ENCODE measurements at places on chromosomes 13 and 19. TPM values are rescaled to one million over a fixed set of nuclear protein-coding genes. Genes with fewer than 3 reads are reported as not detected.

DNA sequence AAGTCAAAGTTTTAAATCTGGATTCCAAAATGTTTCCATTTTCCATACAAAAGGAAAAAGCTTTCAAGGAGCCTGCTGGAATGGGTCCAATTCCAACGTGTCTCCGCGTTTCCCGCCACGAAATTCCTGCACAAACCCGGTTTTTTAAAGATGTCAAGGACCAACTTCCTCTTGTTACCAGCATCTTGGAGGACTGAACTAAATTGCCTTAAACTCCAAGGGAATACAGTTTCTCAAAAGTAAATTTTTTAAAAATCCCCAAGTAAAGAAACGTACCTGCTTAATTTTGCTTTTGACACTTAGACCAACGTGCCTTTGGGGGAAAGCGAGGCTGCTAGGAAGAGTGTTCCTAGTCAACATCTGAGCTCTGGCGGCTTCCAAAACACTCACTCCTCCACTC, 12.3 kb upstream of the SOX1 start:
- H3K4me1 ChIP-seq = no peaks in the 10 kb centered on the region
- peaks cover 64% of the 10 kb centered on the region for H3K27me3 ChIP-seq
- peak overlapping the region; percentile 46 for H3K4me3 ChIP-seq
- peaks cover 8% of the 10 kb centered on the region for H3K36me3 ChIP-seq

DNA sequence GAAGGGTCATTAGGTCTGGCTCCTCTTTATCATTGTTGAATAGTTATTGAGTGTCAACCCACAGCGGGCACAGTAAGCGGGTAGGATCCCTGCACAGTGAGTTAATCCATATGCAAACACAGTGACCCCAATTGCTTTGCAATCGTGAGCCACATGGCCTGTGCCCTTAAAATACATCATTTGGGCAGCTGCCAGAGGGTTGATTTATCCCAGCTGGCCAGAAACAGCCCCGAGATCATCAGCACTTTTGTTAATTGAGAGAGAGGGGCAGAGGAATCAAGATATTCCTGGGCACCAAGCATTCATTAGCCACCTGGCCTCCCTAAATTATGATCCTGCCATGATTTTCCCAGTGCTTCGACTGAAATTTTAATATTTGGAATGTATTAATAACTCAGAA, 9.8 kb upstream of the CNMD start:
- no peaks in the 10 kb centered on the region for H3K4me1 ChIP-seq
- no peak overlapping the region for H3K4me3 ChIP-seq
- no peak for DNase-seq
- no peak overlapping the region for H3K27ac ChIP-seq
- H3K27me3 ChIP-seq = peaks cover 11% of the 10 kb centered on the region

DNA sequence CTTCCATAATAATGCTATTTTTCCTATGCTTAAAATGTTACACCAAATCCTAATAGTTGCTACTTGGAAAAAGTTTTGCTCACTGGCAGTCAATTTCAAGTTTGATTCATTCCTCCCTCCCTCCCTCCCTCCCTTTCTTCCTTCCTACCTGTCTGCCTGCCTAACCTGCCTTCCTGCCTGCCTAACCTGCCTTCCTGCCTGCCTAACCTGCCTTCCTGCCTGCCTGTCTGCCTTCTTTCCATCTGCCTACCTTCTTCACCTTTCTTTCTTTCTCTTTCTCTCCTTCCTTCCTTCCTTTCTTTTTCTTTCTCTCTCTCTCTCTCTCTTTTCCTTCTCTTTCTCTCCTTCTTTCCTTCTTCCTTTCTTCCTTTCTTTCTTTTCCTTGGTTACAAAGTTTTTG, 418.7 kb downstream of the PCDH9 start:
- H3K4me1 ChIP-seq = no peaks in the 10 kb centered on the region
- H3K4me3 ChIP-seq = no peak overlapping the region
- H3K27me3 ChIP-seq = no peaks in the 10 kb centered on the region
- H3K27ac ChIP-seq = no peak overlapping the region
- DNase-seq = no peak

- no peaks in the 10 kb centered on the region for H3K36me3 ChIP-seq
- H3K27ac ChIP-seq = no peak overlapping the region
- DNase-seq = no peak
- no peaks in the 10 kb centered on the region for H3K4me1 ChIP-seq
- no peaks in the 10 kb centered on the region for H3K27me3 ChIP-seq
These were observed 223.2 kb downstream of the FGF9 start for GRCh38 chr13:21894091-21894490.

DNA sequence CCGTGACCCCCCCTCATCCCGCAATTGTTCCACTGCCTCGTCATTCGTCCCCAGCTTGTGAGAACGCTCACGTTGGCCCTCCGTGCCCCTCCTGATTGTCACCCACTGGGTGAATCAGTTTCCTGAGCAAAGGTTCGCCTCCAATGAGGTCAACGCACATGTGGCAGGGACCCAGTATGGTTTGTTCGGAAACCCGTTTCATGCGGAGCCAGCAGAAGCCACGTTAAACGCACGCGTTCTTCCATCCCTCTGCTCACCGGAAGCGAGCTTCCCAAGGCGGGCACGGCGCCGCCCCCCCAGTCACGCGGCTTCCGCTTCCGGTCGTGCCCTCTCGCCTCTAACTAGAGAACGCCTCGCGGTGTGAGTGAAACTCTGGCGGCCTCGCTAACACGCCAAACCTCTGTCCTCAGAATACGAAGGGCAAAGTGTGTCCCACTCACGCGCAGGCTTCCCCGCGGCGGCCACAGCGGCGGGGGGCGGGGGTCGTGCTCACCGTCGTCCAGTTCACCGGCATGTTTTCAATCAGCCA, 18.0 kb upstream of the CFAP97D2 start:
- H3K27me3 ChIP-seq = peaks cover 27% of the 10 kb centered on the region
- H3K4me1 ChIP-seq = peaks cover 50% of the 10 kb centered on the region
- no peak overlapping the region for H3K4me3 ChIP-seq
- DNase-seq = no peak

- H3K4me1 ChIP-seq = peaks cover 77% of the 10 kb centered on the region
- DNase-seq = no peak
- H3K27ac ChIP-seq = peak overlapping the region; percentile 63
These were observed 25.1 kb downstream of the ELF1 start for GRCh38 chr13:40993987-40994386.

DNA sequence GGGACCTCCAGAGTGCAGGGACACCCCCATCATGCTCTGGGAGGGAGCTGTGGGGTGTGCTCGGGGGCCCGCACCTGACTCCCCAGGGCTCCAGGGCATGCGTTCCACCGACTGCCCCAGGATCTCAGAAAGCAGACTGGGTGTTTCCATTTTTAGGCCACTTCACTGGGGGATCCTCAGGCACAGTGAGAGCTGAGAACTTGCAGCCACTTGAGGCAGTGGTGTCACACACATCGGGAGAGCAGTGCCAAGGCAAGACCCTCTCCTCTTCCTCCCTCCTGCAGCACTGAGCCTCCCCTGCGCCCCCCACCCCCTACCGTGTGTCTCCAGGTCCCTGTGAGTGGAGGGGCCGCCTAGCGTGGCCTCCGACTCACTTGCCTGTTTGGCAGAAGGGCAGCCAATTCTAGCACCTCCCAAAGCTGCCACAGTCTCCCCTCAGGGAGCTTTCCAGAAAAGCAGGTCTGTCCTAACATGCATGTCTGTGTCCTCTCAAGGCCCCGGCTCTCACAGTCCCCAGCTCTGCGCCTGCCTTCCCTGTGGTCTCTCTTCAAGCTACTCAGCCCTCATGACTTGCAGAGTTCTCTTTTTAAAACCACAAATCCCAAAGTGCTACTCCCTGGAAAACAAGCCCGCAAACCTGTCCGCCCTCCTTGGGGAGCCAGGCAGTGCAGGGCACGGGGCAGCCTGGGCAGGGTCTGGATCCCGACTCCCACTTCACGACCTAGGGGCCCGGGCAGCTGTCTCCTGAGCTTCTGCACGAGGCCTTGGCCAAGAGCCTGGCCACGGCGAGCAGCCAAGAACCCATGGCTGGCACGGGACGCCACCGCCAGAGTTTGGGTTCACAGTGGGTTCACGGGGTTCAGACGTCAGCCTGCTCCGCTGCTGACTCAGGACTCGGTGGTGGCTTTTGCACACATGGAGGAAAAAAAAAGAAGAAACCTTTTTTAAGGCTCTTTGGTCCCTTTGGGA, 94.1 kb downstream of the STK24 start:
- DNase-seq = no peak
- peaks cover 25% of the 10 kb centered on the region for H3K36me3 ChIP-seq
- H3K4me3 ChIP-seq = no peak overlapping the region
- H3K27me3 ChIP-seq = no peaks in the 10 kb centered on the region
- H3K27ac ChIP-seq = no peak overlapping the region
- peaks cover 88% of the 10 kb centered on the region for H3K4me1 ChIP-seq

GRCh38 chr13:109857325-109857724, 70.9 kb upstream of the IRS2 start:
- H3K36me3 ChIP-seq = no peaks in the 10 kb centered on the region
- peaks cover 14% of the 10 kb centered on the region for H3K27me3 ChIP-seq
- no peak overlapping the region for H3K27ac ChIP-seq
- no peaks in the 10 kb centered on the region for H3K4me1 ChIP-seq
- no peak overlapping the region for H3K4me3 ChIP-seq
- DNase-seq = no peak

- no peaks in the 10 kb centered on the region for H3K27me3 ChIP-seq
- no peak overlapping the region for H3K4me3 ChIP-seq
- H3K4me1 ChIP-seq = peaks cover 26% of the 10 kb centered on the region
- H3K27ac ChIP-seq = no peak overlapping the region
- peaks cover 2% of the 10 kb centered on the region for H3K36me3 ChIP-seq
These were observed 66.1 kb upstream of the C1QTNF9B start for GRCh38 chr13:23963184-23963931.

GRCh38 chr19:52189735-52190486, at the start of gene PPP2R1A:
TSS of gene PPP2R1A (plus strand) at chr19:52190052. CDS start at chr19:52190097, 45 bp downstream.
- peaks cover 32% of the 10 kb centered on the region for H3K4me1 ChIP-seq
- DNase-seq = peak; percentile 99
- H3K27ac ChIP-seq = peak within 1 kb of the TSS; percentile 100
- peaks cover 32% of the 10 kb centered on the region for H3K36me3 ChIP-seq

DNA sequence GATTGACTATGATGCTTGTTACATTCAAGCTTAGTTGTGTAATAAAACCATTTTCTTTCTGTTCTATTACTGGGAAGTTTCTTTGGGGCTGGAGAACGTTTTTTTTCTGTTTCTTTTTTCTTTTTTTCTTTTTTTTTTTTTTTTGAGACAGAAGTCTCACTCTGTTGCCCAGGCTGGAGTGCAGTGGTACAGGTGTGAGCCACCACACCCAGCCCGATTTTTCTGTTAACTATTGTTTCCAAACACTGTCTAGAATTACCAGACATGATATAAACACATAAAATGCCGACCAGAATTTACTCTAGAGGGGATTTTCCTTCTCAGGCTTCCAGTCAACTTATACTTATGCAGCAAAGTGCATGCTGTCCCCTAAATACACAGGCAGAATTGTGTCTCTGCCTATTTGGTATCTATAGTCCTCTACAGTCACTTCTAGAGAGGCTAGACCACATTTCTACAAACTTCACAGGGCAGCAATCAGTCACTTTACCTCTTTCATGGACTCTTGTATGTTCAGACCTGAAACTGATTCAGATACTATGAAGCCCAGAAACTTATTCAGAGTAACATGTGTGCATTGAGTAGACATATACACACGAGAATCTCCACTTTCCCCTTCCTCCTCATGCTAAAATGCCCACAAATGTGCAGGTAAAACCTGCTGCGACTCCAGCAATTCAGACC, 121.2 kb downstream of the ZNF737 start:
- H3K27ac ChIP-seq = no peak overlapping the region
- no peaks in the 10 kb centered on the region for H3K4me1 ChIP-seq
- no peaks in the 10 kb centered on the region for H3K27me3 ChIP-seq
- no peak for DNase-seq
- H3K36me3 ChIP-seq = no peaks in the 10 kb centered on the region

GRCh38 chr19:30676990-30677679, 305.0 kb downstream of the ZNF536 start:
- H3K4me3 ChIP-seq = no peak overlapping the region
- no peak overlapping the region for H3K27ac ChIP-seq
- H3K36me3 ChIP-seq = no peaks in the 10 kb centered on the region

DNA sequence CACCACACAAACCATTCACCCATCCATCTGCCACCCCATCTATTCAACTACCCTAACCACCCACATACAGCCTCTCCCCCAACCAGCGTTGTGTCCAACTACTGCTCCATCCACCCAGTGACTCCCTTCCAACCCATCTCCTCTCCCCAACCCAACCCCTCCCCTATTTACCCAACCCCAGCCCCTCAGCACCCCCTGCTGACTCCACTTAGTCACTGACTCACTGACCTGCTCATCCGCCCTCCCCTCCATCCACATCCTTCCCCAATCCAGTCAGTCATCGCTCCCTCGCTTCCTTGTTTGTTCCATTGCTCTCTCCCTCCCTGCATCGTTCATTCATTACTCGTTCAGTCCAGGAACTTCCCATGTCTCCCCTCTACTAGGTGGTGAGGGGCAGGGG, 39.2 kb downstream of the KCNC3 start:
- H3K27ac ChIP-seq = no peak overlapping the region
- no peaks in the 10 kb centered on the region for H3K36me3 ChIP-seq

Gene BCKDHA
- total RNA-seq = 24.5 TPM

Gene GPALPP1
- 28.9 TPM for total RNA-seq

Gene NLRP11
- total RNA-seq = not detected

Gene SIAH3
- not detected for total RNA-seq
